ENCODE measurements at places on chromosomes 6 and 20.
A peak's percentile ranks its signal among the peaks of the same experiment; 100 is the strongest.

- DNase-seq, result no peak
Observed at GRCh38 chr6:129497481-129498441, 212.2 kb downstream of the ARHGAP18 start.

DNA sequence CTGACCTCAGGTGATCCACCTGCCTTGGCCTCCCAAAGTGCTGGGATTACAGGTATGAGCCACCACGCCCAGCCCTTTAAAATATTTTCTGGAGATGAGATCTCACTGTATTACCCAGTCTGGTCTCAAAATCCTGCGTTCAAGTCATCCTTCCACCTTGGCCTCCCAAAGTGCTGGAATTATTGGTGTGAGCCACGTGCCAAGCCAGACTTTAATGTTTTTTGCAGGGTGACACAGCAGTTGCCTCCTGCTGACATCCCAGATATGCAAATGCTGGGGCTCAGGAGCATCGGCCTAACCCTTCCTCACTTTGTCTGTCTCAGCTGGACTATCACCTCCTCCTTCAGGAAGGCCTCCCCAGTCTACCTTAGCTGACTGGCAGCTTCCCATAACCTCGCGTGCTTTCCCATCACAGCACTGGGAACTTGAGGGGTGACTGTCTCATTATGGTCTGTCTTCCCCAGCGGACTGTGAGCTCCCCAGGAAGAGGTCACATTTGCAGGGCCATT is 14.3 kb upstream of the ID1 start:
- DNase-seq, result no peak

DNA sequence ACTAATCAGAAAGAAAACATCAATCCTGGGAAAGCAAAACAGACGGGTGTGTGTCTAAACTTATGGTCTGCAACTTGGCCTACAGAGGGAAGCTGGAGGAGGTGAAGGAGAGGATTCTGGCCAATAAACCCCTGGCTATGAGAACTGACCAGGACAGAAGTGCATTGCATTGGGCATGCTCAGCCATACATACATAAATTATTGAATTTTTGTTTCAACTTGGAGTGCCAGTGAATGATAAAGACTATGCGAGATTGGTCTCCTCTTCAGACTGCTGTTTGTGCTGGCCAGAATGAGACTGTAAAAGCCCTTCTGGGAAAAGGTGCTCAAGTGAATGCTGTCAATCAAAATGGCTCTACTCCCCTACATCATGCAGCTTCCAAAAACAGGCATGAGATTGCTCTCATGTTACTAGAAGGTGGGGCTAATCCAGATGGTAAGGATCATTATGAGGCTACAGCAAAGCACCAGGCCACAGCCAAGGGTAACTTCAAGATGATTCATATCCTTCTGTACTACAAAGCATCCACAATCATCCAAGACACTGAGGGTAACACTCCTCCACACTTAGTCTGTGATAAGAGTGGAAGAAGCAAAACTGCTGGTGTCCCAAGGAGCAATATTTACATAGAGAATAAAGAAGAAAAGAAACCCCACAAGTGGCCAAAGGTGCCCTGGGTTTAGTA is 17.4 kb downstream of the ADNP start:
- DNase-seq, result no peak

- DNase-seq, result no peak
Observed at GRCh38 chr20:19812056-19812455, 54.0 kb downstream of the RIN2 start.

- DNase-seq, result no peak
Observed at GRCh38 chr6:166418691-166419143, 36.0 kb upstream of the MPC1 start.

- no peak for DNase-seq
Observed at GRCh38 chr6:40988634-40989033, 50.4 kb downstream of the UNC5CL start.

- no peak for DNase-seq
Observed at GRCh38 chr6:73798592-73798991, 102.6 kb downstream of the CD109 start.

- no peak for DNase-seq
Observed at GRCh38 chr6:163789199-163789810, 374.8 kb downstream of the QKI start.

- DNase-seq, result no peak
Observed at GRCh38 chr6:35011096-35012041, 122.3 kb downstream of the ANKS1A start.

GRCh38 chr20:21505161-21505809 is 8.6 kb downstream of the NKX2-2 start:
- DNase-seq, result peak; percentile 85

DNA sequence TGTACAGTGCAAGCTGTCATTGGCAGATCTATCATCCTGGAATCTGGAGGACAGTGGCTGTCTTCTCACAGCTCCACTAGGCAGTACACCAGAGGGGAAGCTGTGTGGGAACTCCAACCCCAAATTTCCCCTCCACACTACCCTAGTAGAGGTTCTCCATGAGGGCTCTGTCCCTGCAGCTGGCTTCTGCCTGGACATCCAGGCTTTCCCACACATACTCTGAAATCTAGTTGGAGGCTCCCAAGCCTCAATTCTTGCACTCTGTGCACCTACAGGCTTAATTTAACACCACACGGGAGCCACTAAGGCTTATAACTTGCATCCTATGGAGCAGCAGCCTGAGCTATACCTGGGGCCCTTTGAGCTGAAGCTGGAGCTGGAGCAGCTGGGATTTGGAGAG is 43.0 kb upstream of the TRIM39 start:
- DNase-seq, result no peak

- no peak for DNase-seq
Observed at GRCh38 chr6:25869840-25870239, 4.2 kb downstream of the SLC17A3 start.

DNA sequence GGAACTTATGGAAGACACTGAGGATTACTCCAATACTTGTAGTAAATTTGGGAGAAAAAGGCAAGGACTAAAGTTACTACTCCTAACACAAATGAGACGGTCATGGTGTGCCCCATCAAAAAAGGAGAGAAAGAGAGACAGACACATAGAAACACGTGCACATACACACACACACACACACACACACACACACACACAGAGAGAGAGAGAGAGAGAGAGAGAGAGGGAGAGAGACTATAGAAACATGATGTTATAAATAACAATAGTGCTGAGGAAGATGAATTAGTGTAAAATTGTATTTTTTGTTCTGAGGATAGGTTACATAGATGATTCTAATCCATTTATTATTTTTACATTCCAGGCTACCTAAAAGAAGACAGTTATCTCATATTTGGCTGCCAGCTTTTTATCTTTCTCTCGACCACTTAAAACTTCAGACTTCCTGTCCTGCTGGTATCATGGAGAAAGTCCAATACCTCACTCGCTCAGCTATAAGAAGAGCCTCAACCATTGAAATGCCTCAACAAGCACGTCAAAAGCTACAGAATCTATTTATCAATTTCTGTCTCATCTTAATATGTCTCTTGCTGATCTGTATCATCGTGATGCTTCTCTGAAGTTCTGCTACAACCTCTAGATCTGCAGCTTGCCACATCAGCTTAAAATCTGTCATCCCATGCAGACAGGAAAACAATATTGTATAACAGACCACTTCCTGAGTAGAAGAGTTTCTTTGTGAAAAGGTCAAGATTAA is 10.5 kb downstream of the PLN start:
- DNase-seq, result no peak

Measured in activated T-cell treated with anti-CD3 and anti-CD28 coated beads for 4 hours (primary cell).